SJSA1 (cell line): ENCODE measurements at places on chromosomes 11 and 22. TPM values are rescaled to one million over a fixed set of nuclear protein-coding genes. Genes with fewer than 3 reads are reported as not detected.
A peak's percentile ranks its signal among the peaks of the same experiment; 100 is the strongest.

The RANBP1 gene
- 962 and 1,093 TPM in 2 replicates for total RNA-seq

DNA sequence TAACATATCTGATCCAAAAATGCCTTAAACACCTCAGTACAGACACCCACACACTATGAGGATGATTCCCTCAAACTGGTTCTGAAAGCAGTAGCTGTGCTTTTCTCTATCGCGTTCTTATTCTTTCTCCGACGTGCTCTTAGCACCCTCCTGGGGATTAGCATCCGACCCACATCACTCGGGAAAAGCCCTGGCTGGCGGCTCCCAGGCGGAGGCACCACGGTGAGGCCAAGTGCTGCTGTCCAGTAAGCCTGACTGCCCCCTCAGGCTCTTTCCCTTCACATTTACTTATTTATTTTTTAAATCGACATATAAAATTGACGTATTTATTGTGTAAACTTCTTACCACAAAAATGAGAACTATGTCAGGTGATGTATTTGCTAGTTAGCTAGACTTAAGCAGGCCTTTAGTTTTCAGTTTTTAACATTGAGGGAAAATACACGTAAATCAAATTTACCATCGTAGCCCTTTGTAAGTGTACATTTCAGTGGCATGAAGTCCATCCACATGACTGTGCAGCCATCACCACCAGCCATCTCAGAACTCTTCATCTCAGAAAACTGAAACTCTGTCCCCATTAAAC, 19.2 kb downstream of the TBX1 start:
- H3K4me1 ChIP-seq, result peaks cover 5% of the 10 kb centered on the region
- H3K36me3 ChIP-seq, result no peaks in the 10 kb centered on the region
- H3K27me3 ChIP-seq, result no peaks in the 10 kb centered on the region
- H3K27ac ChIP-seq, result no peak overlapping the region
- no peak for DNase-seq

GRCh38 chr11:56932572-56933220, 56.0 kb upstream of the OR5AK2 start:
- peaks cover 8% of the 10 kb centered on the region for H3K4me1 ChIP-seq
- no peak for DNase-seq
- no peaks in the 10 kb centered on the region for H3K36me3 ChIP-seq

The OR2AG1 gene
- not detected in 2 replicates for total RNA-seq

GRCh38 chr22:18056161-18056666, 21.6 kb upstream of the PEX26 start:
- H3K27me3 ChIP-seq, result no peaks in the 10 kb centered on the region
- peak overlapping the region; percentile 41 for H3K27ac ChIP-seq
- peaks cover 36% of the 10 kb centered on the region for H3K4me1 ChIP-seq
- no peaks in the 10 kb centered on the region for H3K36me3 ChIP-seq
- DNase-seq, result peak; percentile 56
- H3K4me3 ChIP-seq, result no peak overlapping the region

- H3K36me3 ChIP-seq, result no peaks in the 10 kb centered on the region
- H3K27ac ChIP-seq, result no peak overlapping the region
- H3K4me1 ChIP-seq, result peaks cover 10% of the 10 kb centered on the region
Measured at GRCh38 chr11:71305451-71306125, 53.2 kb upstream of the SHANK2 start.

DNA sequence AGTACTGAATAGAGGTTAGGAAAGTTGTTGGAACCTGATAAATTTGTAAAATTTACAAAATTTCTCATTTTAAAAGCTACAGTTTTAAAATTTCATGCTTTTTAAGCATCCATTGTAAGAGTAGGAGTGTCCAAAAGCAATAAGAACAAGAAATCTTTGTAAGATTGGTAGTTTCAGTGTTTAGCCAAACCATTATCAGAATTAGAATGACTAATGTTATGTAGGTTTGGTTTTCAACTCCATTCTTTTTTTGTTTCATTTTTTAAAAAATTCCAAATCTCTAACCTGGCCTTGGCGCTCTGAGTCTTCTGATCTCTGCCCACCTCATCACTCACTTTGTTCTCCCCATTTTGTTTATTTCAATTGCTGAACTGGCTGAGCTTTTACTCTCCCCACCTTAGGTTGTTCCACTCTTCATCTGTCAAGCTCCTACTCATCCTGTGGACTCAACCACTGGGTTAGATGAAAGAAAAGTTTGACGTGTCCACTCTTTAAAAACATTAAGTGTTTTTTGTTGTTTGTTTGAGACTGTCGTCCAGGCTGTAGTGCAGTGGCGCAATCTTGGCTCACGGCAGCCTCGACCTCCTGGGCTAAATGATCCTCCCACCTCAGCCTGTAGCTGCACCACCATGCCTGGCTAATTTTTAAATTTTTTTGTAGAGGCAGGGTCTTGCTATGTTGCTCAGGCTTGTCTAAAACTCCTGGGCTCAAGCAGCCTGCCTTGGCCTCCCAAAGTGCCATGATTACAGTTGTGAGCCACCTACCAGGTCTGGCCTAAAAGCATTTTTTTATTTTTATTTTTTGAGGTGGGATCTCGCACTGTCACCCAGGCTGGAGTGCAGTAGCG, 14.0 kb downstream of the EP300 start:
- H3K36me3 ChIP-seq, result peaks cover 14% of the 10 kb centered on the region
- H3K4me3 ChIP-seq, result no peak overlapping the region
- no peaks in the 10 kb centered on the region for H3K4me1 ChIP-seq
- no peaks in the 10 kb centered on the region for H3K27me3 ChIP-seq
- no peak for DNase-seq

The CATSPERZ gene
- total RNA-seq, result not detected in 2 replicates

DNA sequence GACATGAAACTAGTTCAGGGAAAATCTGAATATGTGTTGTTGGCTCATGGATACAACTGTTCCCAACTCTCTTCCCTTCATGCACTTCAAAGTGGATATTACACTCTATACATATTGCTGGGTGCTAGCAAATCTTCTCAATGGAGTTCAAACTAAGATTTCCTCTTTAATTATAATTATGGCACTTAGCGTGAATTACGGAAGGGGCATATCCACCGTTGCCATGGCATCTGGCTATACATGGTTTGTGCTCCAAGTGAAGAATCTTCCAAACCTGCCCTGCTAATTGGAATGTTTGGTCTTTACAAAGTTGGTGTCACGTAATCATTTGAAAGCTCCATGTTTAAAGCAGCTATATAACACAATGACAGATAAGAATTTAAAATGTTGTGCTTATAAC, 5.6 kb downstream of the MPPED2 start:
- H3K4me3 ChIP-seq, result no peak overlapping the region
- H3K27ac ChIP-seq, result no peak overlapping the region
- DNase-seq, result no peak
- H3K27me3 ChIP-seq, result peaks cover 52% of the 10 kb centered on the region
- H3K4me1 ChIP-seq, result 0 out of 2 replicates have a peak, but pooled peaks cover 5% of the 10 kb centered on the region

DNA sequence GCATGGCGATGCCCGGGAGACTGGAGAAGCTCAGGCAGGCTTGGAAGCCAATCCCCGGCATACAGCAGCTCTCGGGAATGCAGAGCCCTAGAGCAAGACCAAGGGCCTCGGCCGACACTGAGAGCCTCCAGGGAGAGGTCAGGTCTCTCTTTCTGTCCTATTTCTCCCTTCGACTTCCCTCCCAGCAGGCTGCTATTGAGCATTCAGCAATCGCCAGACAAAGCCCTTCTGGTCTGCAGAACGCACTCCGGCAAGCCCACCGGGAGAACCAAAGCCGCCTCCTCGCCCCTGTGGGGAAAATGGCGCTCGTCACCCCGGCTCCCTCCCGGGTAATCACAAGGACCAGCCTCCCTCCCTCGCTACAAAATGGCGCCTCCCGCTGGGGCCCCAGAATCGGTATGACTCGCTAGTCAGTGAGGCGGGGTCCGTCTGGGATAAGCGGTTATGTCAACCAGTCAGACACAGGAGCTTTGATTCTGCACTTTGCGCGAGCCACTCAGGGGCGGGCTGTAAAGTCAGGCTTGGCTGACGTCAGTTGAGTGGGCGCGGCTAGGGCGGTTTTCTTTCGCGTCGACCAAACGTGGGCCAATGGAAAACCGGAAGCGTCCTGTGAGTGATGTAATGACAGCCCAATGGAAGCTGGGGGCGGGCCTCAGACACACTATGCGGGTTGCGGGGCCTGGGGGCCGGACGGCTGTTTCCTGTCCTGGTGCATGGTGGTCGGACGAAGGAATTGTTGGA, at the start of gene ZNF143:
ZNF143 (plus strand) TSS at position 691 of the 741 bp plus-strand sequence. CDS start 10,297 bp downstream, outside the sequence.
- H3K27ac ChIP-seq, result peak within 1 kb of the TSS; percentile 99
- no peaks in the 10 kb centered on the region for H3K27me3 ChIP-seq
- H3K4me1 ChIP-seq, result peaks cover 7% of the 10 kb centered on the region
- peaks cover 13% of the 10 kb centered on the region for H3K36me3 ChIP-seq
- DNase-seq, result peak; percentile 97

GRCh38 chr22:45254388-45254787, 13.7 kb upstream of the KIAA0930 start:
- DNase-seq, result no peak
- H3K27me3 ChIP-seq, result no peaks in the 10 kb centered on the region
- H3K4me1 ChIP-seq, result peaks cover 13% of the 10 kb centered on the region

The PKNOX2 gene
- not detected in 2 replicates for total RNA-seq

The PRAME gene
- 0.05 TPM in 1 of 2 replicates, not detected in the other for total RNA-seq

The SLC22A25 gene
- not detected in 2 replicates for total RNA-seq

DNA sequence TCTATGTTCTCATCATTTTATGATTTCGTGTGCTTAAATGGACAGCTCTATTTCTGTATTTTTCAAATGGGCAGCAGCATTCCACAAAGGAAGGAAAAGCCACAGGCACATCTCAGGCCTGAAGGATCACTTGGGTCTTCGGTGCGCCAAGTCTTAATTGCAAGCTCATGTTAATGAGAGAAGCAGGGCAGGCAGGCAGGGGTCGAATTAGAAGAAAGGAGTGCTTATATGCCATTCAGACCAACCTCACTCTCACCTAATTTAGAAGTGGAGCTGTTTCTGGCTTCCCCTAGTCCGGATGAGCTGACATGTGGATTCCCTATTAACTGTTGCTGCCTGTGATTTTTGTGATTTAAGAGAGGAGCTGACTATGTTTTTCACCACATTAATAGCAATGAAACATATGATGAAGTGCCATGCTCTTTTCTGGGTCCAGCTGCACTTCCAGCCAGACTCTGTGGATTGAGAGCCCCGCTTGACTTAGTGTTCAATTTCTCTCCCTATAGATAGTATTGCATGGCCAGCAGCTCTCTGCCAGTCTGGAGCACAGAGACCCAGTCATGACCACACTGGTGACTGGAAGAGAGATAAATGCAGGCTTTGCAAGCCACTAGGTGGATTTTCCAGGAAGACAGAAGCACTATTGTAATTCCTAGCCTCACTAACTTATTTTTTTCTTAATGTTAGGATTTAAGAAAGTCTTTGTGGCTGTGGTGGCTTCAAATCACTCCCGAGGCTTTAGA, 373.9 kb upstream of the FAT3 start:
- no peak overlapping the region for H3K27ac ChIP-seq
- no peaks in the 10 kb centered on the region for H3K4me1 ChIP-seq
- no peak for DNase-seq
- no peak overlapping the region for H3K4me3 ChIP-seq
- H3K36me3 ChIP-seq, result no peaks in the 10 kb centered on the region
- H3K27me3 ChIP-seq, result no peaks in the 10 kb centered on the region

The IL18 gene
- 1.2 and 2.1 TPM in 2 replicates for total RNA-seq

The SPI1 gene
- not detected in 2 replicates for total RNA-seq

DNA sequence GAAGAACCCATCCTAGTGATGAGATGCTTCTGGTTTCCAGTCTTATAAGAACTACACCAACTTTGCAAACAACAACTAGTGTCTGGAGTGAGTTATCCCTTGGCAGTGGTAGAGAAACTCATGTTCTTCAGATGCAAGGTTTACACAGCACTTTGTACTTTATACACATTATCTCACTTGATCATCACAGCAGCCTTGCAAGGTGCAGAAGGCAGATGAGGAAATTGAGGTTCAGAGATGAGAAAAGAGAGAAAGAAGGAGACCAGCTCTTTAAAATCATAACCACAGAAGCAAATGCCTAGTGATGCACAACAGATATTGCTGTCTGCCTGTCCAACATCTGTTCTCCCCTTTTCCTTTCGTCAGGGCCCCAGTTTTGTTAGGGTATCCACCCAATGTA, 16.7 kb upstream of the CD44 start:
- no peak for DNase-seq
- H3K36me3 ChIP-seq, result no peaks in the 10 kb centered on the region
- no peaks in the 10 kb centered on the region for H3K4me1 ChIP-seq
- H3K27me3 ChIP-seq, result no peaks in the 10 kb centered on the region
- H3K27ac ChIP-seq, result no peak overlapping the region

GRCh38 chr22:22376352-22376706, 131.7 kb downstream of the VPREB1 start:
- peak; percentile 30 for DNase-seq
- peaks cover 17% of the 10 kb centered on the region for H3K27me3 ChIP-seq

- no peaks in the 10 kb centered on the region for H3K36me3 ChIP-seq
- DNase-seq, result no peak
- no peaks in the 10 kb centered on the region for H3K4me1 ChIP-seq
Measured at GRCh38 chr22:22181341-22181850, 63.2 kb upstream of the VPREB1 start.
